ENCODE measurements at places on chromosomes 7 and 10.

DNA sequence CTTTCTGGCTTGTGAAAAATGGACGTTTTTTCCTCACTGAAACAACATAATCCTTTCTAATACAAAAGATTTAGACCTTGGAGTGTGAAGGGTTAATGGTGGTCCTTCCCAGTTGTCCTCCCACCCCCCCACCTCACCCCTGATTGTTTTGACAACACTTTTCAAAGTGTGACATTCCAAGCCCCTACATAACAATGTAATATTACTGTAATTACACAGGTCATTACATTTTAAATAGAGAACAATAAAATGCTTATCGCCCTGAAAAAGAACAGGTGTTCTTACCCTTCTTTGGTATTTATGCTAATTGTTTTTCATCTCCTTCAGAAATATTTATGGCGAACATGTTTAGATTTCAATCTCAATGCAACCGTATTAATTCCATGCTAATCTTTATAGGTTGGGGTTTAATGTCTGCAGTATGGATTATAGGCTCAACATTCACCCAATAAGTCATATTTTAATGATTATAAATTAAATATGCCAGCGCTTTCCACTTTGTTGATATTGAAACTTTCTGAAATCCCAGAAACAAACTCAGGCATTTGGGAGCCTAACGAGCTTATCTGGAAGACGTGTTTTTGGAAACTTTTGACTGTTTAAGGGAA is 5.0 kb downstream of the TCF7L2 start:
- ATAC-seq, result no peak

DNA sequence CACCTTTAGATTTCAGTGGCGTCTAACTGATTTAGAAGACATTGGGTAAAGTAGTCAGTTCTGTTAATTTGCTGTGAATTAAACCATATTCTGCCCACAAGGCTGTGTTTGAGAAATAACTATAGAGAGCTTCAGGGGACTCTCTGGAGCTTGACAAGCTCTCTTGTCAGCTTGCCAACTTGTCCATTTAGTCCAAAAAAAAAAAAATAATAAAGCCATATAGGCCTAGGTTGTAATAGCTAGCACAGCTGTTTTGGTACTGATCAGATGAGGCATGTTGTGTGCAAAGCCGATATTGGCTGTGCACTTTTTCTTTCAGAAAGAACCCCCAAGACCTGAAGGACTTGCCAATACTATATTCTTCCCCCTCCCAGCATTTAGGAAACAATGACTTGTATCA is 20.2 kb upstream of the ZNF282 start:
- ATAC-seq, result peak; percentile 54

DNA sequence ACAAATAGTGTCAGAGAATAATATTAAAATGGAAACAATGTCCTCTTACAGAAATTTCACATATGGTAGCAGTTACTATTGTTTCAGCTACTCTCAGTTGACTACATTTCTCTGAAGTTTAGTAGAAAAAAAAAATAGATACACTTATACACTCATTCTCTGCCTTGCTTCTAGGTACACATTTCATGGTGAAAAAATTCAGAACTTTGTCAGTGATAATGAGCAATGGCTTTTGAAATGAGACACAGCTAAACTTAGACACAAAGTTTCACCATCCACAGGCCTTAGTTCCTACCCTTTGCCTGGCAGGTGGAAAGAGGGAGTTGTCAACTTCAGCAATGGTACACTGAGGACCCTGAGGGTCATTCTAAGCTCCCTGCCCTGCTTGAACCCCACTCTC is 69.2 kb downstream of the CPVL start:
- peak; percentile 34 for ATAC-seq

- no peak for ATAC-seq
These were observed 5.2 kb downstream of the ANKRD1 start for GRCh38 chr10:90915766-90916075.

- no peak for ATAC-seq
These were observed 1226.7 kb upstream of the LRRN3 start for GRCh38 chr7:109864230-109864629.

GRCh38 chr10:33187427-33187999 is 147.0 kb downstream of the NRP1 start:
- ATAC-seq, result no peak

DNA sequence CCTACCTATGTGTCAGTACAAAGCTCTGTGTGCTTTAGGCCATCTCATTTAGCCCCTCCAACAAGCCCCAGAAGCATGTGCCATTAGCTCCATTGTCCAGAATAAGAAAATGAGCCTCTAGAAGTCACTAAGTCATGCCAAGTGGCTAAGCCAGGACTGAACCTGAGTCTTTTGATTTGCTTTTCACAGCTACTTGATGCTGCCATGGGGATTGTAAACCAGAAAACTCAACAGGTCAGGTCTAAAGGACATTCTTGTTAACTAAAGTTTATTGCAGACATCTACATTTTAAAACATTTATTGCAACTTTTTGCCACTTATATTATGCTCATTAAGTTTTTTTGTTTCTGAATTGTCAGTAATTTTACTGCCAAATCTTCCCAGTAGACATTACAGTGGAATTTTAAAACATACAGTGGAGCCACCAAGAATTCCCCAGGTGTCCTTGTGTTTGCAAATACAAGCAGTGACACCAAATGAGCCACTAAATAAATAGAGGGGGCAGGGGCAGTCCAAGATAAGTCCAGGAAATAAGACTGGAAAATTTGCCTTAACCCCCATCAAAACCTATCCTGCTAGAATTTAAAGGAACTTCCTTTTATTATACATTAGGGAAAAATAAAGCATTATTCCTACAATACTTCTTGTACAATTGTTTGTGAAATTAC is 115.9 kb downstream of the RAPGEF5 start:
- no peak for ATAC-seq

GRCh38 chr7:11742496-11742895 is 89.5 kb downstream of the THSD7A start:
- ATAC-seq, result no peak

GRCh38 chr7:33517191-33517590 is 387.8 kb downstream of the BBS9 start:
- no peak for ATAC-seq

DNA sequence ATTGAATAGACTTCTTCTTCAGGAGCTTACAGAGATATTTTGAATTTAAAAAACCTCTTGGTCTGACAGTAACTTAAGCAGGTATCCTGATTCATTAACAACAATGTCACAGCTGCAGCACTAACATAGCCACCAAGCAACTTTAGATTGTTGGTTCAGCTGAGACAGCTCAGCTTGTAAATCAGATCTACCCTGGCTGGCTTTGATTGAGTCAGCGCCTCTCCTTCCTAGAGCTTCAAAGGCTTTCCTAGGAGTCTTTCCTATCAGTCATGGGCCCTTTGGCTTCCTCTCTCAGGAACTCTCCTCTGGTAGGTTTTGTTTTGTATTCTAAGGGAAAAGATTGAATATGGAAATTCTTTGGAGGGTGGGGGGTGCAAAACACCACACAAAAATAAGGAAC is 70.7 kb upstream of the STEAP4 start:
- no peak for ATAC-seq

- ATAC-seq, result no peak
These were observed 41.5 kb upstream of the PRKCQ start for GRCh38 chr10:6621536-6621935.

GRCh38 chr10:69495666-69496065 is 44.4 kb downstream of the TSPAN15 start:
- no peak for ATAC-seq

DNA sequence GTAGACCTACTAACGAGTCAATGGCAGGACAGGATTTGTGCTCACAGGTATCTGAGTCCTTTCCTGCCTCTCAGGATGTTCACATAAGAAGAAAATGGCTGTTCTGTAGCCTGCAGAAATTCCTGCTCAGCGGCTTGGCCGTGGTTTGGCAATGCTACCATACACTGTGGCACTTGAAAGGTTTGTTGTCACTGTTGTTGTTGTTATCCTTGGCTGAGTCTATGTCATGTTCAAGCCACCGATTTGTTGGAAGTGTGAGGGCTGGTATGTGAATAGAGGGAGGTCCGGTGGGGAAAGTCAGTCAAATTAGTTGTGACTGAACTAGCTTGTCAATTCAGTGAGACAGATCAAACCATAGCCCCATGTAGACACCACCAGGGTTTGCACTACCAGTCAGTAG is 199.9 kb downstream of the TRIL start:
- ATAC-seq, result no peak

GRCh38 chr7:28847681-28848080 is 110.4 kb downstream of the TRIL start:
- no peak for ATAC-seq

DNA sequence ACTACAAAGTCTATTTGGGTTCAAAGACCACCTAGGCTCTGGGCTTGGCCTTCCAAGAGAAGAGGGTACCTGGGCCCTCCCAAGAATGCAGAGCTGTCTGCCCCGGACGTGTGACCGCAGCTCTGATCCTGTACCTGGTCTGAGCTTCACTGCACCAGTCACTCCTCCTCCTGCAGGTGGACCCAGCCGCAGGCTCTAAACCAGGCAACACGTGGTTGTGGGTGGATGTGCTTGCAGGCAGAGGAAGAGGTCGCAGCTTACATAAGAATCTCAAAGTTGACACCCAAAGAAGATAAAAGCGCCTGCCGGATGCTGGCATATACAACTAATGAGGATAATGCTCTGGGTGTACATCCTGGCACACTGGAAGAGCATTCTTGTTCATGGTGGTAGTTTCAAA is 9.4 kb upstream of the PFKP start:
- ATAC-seq, result no peak

DNA sequence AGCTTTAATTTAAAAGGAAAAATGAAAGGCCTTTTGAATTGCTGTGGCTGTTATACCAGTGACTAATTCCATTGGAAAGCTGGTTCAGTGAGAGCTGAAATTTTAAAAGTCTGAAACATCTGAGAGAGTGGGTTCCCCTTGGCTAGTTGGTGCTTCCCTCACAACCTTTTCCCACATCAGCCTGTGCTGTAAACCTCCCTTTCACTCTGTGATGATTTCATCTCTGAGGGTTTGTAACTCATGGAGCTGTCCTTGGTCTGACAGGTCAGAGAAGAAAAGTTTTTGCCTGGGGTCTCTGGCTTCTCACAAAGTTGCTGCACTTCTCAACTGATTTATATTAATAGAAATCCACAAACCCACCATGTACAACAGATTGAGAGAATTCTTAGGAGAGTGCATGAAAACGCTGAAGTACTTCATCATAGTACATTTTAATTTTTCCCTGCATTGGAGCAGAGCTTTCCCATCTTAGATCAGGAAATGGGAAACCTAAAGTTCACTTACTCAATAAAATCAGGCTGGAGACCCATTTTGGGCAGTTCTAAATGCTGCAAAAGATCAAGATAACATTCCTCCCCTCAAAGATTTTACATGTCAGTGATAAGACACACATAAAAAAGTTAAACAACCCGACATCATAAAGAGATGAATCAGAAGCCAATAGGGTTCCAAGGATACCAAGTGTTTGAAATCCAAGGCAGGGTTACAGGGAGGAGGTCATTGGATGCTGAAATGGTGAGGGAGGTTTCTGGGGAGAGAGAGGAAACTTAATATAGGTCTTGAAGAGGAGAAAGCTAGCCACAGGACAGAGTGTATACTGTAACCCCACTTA is 157.0 kb upstream of the MKLN1 start:
- ATAC-seq, result peak; percentile 67

DNA sequence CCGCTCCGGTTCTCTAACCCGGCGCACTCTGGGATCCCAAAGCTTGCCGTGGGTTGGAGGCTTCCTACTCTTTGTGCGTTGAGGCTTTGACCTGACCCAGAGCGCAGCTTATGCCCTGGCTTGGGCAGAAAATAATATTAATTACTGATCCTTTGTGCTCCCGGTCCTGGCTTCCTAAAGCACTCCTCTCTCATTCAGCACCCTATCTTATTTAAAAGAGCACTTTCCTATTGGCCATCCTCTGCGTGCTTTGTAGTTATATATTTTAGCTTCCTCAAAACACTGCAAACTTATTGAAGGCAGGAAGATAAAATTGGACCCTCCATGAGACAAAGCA is 466.0 kb downstream of the XPNPEP1 start:
- no peak for ATAC-seq

DNA sequence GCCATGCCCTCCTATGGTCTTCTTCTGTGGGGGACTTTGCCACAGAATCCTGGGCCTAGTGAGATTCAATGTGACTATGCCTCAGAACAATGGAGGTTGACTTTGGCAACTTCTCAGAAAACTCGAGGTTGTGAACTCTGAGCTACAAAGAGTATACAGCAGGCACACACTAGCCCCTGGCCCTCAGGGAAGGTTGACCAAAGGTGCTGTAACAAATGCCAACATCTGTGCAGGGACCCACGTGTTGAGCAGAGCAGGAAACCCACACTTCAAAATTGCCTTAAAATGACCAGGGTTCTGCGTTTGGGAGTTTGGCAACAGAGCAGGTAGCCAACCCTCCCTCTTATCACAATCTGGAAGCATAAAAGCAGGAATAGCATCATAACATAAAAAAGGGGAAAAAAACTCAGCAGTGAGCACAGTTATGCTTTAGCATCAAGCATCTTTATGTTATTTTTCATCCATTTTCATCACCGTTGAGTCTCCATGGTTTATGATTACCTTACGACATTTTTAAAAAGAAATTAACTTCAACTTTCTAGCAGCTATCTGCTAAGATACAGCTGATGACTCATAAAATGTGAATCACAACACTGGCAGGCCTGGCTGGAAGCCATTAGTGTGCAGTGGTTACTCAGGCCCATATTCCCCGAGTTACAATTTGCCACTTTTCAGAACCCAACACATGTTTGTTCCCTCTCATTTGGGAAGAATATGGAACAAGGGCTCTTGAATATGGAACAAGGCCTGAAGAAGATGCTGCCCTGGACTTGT is 11.1 kb downstream of the PRLHR start:
- peak; percentile 80 for ATAC-seq

GRCh38 chr10:79159785-79160184 is 91.0 kb downstream of the ZMIZ1 start:
- ATAC-seq, result peak; percentile 68

GRCh38 chr10:70887804-70888800 is at the start of gene PCBD1:
TSS of gene PCBD1 (minus strand) at chr10:70888565. CDS start at chr10:70888533, 32 bp downstream.
- ATAC-seq, result peak; percentile 89

GRCh38 chr7:69388452-69389137 is 209.7 kb upstream of the AUTS2 start:
- ATAC-seq, result peak; percentile 39

DNA sequence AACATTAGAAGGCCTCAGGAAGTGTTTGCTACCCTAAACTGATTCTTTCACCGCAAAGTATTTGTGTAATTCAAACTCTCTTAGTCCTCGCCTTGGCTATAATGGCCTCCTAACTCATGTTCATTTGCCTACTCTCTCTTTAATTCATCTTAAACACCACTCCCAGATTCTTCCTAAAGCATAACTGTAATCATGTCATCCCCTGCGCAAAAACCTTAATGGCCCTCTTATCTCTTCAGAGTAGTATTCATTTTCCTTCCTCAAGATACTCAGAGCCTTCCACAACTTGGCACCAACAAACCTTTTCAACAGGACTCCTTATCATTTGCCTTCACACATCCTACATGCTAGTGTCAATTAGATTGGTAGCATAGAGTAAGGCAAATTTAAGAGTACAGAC is 42.9 kb downstream of the CSTF2T start:
- ATAC-seq, result no peak

Data from SK-N-SH treated with all-trans-retinoic acid at 6 μM for 48 hours (cell line).